ENCODE measurements at places on chromosomes 4 and X.

- no peak for DNase-seq
Observed at GRCh38 chr4:151940926-151941617, 180.3 kb upstream of the GATB start.

DNA sequence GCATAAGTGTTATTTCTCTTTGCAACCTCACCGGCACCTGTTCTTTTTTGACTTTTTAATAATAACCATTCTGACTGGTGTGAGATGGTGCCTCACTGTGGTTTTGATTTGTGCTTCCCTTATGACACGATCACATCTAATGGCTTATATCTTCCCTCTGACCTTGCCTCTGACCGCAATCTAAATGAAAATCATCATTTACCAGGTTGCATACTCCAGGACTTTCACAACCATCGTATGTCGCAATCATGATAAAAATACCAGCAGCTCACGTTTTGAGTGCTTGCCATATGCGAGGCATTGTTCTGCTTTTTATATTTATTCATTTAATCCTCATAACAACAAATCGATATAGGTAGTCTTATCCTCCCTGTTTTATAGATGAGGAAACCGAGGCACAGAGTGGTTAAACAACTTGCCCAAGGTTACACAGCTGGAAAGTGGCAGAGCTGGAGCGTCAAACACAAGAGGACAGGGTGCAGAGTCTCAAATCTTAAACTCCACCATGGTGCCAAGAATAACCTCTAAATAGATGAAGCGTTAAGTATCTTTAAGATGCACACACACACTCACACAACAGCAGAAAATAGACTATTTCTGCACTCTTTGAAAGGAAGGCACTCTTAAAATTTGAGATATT, 102.2 kb downstream of the SEL1L3 start:
- no peak for DNase-seq

DNA sequence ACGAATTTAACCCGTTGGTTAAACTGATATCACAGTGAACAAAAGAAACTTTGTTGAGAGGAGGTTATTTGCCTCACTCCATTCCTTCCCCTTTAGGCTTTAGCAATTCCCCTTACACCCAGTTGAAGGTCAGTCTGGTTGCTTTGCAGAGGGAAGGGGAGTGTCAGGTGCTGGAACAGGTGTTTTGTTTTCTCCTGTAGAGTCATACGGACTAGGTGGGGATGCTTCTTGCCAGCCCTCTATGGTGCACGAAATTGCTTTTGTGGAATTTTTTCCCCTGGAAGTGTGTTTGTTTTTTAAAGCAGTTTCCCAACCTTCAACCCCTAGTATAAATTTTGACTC, 33.1 kb downstream of the DLG3 start:
- DNase-seq, result no peak

DNA sequence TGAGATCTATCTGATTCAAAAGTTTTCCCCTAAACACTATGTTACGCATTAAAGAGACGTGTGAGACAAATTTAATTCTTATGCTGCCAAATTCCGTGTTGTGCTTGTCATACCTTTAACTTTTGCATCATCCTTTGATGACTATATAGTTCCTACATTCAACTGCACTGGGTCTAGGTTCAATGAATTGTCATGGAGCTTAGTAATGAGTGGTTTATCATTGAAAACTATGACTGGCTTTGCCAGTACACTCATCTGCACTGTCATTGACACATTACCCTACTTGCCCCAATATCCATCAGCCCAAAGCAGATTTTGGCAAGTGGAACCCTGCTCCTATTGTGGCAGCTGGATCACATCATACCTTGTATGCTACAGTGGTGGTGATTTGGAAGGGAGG, 882.9 kb upstream of the SLIT2 start:
- no peak for DNase-seq

DNA sequence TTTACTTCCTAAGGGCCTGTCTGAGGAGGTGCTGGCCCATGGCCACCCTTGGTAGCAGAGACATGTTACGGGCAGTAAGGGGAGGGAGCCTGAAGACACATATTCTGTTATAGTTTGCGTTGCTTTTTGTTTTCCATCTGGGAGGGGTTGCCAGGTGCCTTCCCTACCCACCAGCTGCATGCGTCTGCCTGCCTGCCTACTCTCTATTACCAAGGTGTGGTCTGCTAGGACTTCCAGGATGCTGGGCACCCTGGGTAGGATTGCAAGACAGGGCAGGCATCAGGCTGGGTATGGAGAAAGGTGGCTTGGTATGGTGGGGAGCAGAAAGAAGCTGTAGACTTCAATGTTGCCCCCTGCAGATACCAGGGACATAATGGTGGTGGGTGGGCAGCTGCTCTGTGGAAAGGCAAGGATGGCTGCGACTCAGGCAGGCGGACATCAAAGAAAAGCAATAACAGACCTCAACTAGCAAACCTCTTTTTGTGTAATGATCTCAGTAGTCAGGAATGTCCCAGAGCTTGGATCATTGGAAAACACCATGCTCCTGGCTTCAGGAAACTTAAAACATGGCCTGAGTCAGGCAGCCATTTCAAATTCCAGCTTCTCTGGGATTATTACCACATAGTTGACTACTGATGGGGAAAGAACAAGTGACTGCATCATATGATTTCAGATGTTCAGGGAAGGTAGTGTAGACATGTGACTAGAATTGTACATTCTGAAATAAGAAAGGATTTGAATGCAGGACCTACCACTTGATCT, 67.8 kb downstream of the HOPX start:
- DNase-seq, result no peak

DNA sequence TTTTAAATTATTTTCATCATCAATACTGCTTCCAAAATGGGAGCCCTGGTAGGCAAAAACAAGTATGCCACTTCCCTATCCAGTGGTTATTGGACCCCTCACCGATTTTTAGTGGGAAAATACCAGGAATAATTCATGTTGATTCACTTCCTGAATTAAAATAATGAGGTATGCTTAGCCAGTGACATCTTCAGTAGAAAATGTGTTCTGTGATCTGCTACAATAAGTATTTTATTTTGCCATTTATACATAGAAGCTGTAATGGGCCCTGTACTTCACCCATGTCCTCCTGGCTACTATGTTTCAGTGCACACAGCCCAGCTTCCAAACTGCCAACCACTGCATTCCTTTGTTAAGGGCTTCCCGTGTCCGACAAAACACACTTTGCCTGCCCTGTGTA, 41.0 kb upstream of the KLHL34 start:
- no peak for DNase-seq

GRCh38 chr4:47073647-47074046, 42.3 kb downstream of the GABRB1 start:
- no peak for DNase-seq

- no peak for DNase-seq
Observed at GRCh38 chr4:57090079-57090478, 20.1 kb downstream of the IGFBP7 start.
